ENCODE measurements at places on chromosomes 13 and 19. TPM values are rescaled to one million over a fixed set of nuclear protein-coding genes. Genes with fewer than 3 reads are reported as not detected.

DNA sequence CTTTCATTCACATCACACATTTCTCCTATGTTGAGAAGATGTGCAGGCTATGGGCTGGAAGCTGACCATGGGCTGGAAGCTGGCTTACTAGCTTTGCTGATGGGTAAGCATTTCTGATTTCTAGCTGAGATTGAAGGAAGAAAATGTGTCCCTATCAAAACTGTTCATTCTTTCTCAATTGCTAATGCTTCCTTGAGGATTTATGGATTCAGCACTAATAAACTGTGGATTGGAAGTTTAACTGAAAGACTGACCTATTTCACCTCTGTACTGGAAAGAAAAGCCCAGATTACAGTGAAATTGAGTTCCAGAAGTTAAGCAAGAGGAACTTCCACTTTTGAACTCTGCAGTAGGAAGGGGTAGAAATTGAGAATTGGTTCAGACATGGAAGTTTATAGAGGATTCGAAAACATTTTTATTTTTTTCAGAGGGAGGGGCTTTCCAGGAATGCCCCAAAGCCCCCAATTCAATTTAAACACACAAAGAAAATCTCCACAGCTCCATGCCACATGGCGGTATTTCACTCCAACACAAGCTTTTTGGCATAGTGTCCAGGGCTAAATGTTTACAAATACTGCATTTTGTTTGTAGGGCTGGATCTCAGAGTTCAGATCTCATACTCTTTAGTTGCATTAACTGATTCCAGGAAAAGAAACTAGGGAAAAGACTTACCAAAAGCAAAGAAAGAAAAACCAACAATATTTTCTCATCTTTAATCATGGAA is 61.2 kb upstream of the ARGLU1 start:
- DNase-seq: no peak

Gene FCER2
- total RNA-seq: 1.3 TPM

GRCh38 chr19:11192957-11193939 is 4.1 kb downstream of the KANK2 start:
- DNase-seq: no peak

DNA sequence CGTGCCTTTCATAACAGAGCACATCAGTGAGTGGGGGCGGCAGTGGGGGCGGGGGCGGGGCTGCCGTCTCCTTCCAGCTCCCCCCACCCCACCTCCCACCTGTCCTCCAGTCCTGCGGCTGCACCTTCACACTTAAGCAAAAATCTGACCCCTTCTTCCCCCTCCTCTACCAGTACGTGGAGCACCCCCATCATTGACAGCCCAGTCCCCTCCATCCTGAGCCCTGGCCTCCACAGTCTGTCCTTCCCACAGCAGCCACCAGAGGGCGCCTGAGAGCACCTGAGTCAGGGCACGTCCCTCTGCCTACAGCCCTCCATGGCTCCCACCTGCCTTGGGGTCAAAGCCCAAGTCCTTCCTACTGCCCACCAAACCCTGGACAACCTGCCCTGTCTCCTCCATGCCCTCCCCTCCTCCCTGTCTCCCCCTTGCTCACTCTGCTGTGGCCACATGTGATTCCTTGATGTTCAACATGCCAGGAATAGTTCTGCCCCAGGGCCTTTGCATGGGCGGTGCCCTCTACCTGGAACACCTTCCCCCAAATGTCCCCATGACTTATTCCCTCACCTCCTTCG is 4.0 kb downstream of the EBI3 start:
- peak; percentile 66 for DNase-seq

GRCh38 chr19:15241259-15241910 is 9.1 kb upstream of the EPHX3 start:
- DNase-seq: no peak

GRCh38 chr13:23765531-23765930 is 123.7 kb downstream of the MIPEP start:
- no peak for DNase-seq

All from naive thymus-derived CD4-positive, alpha-beta T cell (primary cell).